ENCODE measurements at places on chromosomes 7 and 10.

GRCh38 chr7:73638911-73639310, 14.6 kb upstream of the MLXIPL start:
- no peak for DNase-seq

GRCh38 chr7:3825491-3825890, 524.4 kb downstream of the SDK1 start:
- DNase-seq: no peak

- no peak for DNase-seq
Measured at GRCh38 chr10:79146611-79147130, 77.9 kb downstream of the ZMIZ1 start.

DNA sequence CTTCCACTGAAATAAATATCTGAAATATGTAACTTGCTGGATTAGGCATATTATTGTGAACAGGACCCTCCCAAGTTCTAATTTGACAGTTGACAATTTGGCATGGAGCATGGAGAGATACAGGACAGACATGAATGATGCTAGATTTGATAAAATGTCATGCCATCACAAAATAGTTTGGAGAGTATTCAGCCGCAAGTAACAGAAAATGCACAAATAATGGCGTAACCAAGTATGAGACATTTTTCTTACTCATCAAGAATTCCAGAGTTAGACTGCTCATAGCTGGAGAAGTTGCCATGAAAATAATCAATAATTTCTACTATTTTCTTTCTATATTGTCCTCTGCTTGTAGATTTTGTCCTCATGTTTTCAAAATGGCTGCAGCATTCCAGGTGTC, 45.5 kb upstream of the GPAM start:
- DNase-seq: no peak

- DNase-seq: no peak
Measured at GRCh38 chr7:11538751-11539299, 293.2 kb downstream of the THSD7A start.

DNA sequence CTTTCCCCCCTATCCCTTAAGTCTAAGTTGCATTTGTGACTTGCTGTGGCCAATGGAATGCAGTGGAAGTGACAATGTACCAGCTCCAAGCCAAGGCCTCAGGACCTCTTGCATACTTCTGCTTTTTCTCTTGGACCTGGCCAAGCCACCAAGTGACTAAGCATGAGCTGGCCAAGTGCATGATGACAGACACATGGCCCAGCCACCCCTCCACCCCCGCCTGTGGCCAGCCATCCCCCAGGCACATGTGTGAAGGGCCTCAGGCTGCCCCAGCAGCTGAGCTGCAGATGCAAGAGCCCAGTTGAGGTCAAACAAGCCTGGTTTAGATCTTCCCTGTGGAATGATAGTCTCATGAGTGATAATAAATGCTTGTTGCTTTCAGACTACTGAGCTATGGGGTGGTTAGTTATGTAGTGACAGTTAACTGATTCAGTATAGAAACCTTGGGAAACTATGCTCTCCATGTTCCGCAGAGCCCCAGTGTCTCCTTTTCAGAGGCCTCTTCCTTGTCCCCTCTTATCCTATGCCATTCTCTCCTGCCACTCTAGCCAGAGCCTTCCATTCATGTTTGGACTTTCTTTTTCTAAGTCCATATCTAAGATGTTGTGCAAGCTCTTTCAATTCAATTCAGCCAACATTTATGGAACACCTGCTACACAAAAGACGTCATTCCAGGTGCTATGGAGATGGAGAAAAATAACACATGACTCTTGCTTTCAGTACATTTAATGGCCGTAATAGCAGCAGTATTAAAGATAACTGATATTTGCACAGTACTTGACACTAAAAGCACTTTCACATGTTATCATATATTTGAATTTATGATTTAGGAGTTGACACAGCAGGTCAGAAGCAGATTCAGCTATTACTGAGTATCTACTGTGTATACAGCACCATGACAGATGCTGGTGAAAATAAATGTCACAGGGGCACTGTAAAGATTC, 55.5 kb upstream of the LOXL4 start:
- no peak for DNase-seq

DNA sequence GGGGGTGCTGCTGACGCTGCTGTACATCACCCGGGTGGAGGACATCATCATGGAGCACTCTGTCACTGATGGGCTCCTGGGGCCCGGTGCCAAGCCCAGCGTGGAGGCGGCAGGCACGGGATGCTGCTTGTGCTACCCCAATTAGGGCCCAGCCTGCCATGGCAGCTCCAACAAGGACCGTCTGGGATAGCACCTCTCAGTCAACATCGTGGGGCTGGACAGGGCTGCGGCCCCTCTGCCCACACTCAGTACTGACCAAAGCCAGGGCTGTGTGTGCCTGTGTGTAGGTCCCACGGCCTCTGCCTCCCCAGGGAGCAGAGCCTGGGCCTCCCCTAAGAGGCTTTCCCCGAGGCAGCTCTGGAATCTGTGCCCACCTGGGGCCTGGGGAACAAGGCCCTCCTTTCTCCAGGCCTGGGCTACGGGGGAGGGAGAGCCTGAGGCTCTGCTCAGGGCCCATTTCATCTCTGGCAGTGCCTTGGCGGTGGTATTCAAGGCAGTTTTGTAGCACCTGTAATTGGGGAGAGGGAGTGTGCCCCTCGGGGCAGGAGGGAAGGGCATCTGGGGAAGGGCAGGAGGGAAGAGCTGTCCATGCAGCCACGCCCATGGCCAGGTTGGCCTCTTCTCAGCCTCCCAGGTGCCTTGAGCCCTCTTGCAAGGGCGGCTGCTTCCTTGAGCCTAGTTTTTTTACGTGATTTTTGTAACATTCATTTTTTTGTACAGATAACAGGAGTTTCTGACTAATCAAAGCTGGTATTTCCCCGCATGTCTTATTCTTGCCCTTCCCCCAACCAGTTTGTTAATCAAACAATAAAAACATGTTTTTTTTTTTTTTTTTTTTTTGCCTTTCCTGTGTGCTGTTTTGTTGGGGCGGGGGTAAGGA, 55.8 kb downstream of the TSPAN15 start:
- no peak for DNase-seq

- DNase-seq: no peak
Measured at GRCh38 chr7:37853468-37853867, 5.1 kb downstream of the NME8 start.

DNA sequence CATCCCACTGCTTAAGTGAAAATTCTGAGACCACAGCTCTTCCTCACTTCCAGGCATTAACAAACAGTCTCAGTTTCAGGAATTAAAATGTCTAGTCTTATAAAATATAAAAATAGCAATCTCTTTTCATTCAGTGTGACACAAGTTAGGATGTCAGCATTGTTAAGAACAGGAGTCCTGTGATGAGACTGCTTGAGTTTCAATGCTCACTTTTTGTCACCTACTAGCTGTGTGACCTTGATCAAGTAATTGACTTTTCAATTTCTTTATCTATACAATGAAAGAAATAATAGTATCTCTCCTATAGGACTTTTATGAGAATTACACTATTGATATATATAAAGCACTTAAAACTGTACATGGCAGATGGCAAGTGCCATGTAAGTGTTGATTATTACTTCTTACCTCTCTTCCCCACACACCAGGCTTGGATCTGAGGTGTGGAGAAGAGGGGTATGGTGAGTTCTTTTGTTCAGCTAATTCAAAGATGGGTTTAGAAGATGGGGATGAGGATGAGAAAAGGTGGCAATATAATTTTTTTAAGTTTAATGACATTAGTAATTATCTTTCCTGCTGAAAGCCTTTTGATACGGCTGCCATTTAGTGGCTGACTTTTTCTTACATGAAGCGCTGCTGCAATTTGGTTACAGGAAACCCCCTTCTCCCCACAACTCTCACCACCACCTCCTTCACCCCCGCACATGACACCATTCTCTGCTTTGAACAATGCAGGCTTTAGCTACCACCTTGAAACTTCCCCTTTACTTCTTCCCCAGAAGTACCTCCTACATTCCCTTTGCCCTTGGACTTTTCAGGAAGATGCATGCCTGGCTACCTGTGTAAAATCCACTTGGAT, 20.8 kb upstream of the HYAL4 start:
- DNase-seq: no peak

- DNase-seq: no peak
Measured at GRCh38 chr10:34689053-34689452, 126.0 kb downstream of the PARD3 start.

DNA sequence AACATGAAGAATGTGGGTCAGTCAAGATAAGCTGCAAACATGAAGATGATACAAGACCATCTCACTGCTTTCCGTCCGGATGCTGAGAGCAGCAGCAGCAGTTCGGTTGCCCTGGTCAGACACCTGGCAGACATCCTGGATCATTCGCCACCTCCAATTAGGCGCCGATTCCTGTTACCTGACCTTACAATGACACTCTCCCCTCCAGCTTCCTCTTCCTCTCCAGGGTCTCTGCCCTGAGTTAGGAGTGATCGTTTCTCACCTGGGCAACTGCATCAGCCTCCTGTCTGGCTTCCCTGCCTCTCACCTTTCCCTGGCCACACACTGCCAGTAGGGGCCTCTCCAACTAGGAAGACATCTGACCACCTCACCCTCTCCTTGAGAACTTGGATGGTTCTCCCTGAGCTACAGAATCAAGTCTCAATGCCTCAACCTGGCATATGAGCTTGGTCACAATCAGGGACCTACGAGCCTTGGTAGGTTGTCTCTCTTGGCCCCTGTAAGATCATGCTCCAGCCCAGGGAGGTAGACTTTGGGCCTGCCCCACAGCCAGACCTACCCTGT, 31.4 kb upstream of the ENO4 start:
- DNase-seq: no peak

DNA sequence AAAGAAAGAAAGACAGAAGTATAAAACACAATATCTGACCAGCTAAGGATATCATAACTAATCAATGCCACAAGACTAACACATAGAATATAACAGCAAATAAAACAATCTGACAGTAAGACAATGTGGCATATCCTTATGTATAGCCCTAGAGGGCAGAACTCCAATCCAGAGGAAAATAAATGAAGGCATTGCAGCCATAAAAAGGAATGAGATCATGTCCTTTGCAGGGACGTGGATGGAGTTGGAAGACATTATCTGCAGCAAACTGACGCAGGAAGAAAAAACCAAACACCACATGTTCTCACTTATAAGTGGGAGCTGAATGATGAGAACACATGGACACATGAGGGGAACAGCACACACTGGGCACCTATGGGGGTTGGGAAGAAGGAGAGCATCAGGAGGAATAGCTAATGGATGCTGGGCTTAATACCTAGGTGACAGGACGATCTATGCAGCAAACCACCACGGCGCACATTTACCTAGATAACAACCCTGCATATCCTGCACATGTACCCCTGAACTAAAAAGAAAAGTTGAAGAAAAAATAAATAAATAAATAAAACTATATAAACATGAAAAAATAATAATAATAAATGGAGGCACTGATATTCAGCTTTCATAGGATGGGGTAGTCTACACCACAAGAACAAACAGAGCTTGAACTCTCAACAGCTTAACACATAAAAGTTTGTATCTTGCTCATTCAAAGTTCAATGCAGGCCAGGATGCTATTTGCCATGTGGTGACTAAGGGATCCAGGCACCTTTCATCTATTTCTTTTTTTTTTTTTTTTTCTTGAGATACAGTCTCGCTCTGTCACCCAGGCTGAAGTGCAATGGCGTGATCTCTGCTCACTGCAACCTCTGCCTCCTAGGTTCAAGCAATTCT, 66.1 kb upstream of the KAT6B start:
- no peak for DNase-seq

DNA sequence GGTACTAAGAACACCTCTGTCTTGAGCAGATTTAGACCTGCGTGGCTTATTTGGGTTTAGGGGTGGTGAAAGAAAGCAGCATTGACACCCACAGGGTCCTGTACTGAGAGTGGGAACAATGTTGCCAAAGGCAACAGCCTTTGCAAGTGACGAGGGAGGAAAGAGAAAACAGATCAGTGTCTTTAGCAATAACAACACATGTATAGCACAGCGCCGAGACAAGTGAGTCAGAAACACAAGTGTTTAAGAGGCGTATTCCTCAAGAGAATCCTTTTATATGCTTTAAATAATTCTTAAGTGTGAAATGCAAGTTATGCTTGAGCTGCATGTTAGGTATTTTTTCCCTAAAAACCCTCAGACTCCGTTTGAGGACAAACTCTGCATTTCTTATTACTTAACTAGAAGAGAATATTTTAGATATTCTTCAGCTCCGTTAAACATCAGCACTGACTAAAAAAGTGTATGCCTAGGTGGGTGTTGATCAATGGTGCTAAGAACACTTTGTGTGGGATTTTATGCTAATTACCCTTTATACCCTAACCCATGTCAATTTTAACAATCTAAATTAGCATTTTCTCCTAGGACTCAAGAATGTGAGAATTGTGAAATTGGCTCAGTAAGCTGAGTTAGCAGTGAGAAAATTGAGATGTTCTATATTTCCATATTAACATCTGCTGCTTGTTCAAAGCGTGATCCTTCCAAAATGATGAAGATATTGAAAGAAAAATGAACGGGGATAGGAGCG, 1095.4 kb upstream of the CELF2 start:
- no peak for DNase-seq

GRCh38 chr10:88500656-88501055, 82.5 kb downstream of the RNLS start:
- DNase-seq: no peak

DNA sequence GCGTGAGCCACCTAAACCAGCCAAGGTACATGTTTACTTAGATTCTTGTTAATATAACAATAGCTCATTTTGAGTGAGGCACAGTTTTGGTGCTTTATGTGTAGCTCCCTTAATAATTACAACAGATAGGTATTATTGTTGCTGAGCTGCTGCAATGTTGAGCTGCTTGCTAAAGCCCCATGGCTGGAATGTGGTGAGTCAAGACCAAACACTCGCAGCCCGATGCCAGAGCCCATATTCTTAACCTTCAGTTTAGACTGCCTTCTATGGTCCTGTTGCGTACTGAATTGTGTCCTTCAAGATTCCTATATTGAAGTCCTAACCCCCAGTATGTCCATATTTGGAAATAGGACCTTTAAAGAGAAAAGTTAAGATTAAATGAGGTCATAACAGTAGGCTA, 407.1 kb downstream of the NEBL start:
- no peak for DNase-seq

- DNase-seq: no peak
Measured at GRCh38 chr10:21479570-21480315, 45.7 kb downstream of the SKIDA1 start.

DNA sequence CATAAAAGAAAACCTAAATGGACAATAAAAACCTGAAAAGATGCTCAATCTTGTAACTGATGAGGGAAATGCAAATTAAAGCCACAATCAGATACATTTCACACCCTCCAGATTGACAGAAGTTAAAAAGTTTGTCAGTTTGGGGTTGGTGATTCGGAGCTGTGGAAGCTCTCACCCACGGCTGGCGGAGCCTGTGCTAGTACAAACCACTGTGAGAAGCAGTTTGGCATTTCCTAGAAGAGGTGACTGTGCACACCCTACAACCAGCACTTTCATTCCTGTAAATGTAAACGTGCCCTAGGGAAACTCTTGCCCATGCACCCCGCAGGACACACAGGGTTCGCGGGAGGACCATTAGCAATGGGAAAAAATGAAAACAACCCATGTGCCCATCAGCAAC, 114.1 kb downstream of the BMS1 start:
- no peak for DNase-seq

DNA sequence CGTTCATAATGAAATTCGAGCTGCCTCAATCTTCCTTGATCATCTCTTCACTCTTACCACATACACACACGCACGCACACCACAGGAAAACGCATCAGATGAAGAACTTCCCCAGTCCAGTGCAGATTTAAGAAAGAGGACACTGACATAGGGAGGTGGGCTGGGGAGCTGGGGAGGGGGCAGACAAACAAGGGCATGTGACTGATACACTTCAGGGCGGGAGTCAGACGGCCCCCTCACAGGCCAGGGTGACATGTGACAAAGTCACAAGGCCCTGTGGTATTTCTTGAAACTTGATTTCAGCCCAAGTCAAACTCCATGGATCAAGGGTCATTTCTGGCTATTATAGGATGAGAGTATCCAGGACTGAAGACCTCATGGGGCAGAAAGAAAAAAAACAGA, 82.6 kb downstream of the KCNMA1 start:
- DNase-seq: no peak
